Activated naive CD4-positive, alpha-beta T cell (primary cell): ENCODE measurements at places on chromosomes 7 and 10.

GRCh38 chr10:51266496-51266895, 192.2 kb downstream of the PRKG1 start:
- DNase-seq, result no peak

GRCh38 chr7:140534743-140535142, 55.4 kb upstream of the MKRN1 start:
- DNase-seq, result no peak

DNA sequence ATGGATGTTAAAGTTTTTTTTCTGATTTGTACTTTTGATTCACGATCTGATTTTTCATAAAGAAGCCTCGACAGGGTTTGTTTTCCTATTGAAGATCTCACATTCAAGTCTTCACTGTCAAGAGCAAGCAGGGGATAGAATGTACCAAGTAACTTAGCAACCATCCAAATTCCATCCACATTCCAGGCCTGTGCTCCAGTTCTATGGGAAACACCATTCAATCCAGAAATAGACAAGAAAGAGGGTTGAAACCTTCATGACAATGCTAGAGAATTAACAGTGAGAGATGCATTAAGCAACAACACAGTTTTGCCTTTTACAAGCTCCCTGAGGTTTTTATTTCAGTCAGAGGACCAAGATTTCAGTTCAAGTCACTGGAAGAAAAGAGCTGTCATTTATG, 300.2 kb downstream of the NEBL start:
- no peak for DNase-seq

DNA sequence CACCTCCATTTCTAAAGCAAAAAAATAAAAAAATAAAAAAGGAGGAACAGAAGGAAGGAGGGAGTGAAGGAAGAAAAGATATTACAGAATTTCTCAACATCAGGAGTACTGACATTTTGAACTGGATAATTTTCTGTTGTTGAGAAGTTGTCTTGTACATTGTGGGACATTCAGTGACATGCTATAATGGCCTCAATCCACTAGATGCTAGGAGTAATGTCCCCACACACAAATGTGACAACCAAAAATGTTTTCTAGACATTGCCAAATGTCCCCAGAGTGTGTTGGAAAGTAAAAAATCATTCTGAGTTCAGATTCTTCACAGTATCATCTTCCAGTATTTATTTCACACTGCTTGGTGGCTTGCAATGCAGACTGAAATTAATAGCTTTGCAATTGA, 6.5 kb downstream of the ZNF438 start:
- DNase-seq, result no peak

DNA sequence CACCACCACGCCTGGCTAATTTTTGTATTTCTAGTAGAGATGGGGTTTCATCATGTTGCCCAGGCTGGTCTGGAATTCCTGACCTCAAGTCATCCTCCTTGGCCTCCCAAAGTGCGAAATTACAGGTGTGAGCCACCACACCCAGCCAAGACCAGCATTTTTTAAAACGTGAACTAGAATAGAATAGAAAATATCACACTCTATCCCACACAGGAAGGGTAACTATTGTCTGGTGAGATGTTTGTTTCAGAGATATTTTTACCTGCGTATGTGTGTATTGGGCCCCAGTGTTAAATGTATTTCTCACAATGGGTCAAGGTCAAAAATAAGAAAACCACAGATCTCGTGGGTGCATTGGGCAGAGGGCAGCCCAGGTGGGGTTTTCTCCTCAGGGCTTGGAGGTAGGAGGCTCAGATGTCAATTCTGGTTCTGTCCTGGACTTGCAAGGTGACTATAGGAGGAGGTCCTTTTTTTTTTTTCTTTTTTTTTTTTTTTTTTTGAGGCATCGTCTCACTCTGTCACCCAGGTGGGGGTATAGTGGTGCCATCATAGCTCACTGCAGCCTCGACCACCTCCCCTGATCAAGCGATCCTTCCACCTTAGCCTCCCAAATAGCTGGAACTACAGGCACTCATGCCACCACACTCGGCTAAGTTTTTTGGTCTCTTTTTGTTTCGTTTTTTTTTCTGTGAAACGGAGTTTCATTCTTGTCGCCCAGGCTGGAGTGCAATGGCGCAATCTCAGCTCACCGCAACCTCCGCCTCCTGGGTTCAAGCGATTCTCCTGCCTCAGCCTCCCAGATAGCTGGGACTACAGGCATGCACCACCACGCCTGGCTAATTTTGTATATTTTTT, 19.0 kb downstream of the SH2B2 start:
- no peak for DNase-seq

DNA sequence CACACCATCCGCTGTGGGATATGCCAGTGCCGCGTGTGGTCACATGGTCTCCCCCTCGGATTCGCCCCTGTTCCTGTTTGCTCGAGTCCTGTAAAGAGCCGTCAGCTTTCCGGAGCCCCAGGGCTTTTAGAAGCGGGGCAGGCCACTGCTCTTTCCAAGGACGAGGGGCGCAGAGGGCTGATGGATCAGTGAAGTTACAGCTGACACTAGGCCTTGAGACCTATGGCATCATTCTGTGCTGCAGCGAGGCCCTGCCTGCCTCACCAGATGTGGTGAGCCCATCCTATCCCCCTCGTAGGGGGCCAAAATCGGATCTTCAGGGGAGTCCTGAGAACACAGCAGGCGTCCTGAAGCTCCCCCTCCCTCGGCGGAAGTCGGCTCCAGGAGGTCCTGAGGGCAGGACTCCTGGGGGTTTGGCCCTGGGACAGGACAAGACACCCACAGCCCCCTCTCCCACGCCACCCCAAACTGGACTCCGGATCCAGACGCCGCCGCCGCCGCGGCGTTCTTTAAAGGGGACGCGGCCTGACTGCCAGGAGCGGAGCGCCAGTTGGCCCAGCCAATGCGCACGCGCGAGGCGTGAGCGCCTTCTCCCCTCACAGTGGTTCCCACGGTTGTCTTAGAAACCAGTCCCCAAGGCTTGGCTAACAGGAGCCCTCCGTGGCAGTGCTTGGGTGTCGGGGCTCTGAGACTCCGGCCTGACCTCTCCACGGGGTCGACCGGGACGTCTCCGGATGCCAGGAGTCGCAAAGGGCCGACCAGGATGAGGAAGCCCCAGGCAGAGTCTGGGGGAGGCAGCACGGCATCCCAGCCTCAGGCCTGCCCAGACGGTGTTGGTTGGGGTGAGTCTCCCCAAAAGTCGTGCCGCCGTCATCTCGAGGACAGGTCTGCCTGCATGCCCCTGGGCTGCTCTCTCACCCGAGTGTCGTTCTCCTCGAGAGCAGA, 371.7 kb downstream of the ZNF716 start:
- DNase-seq, result no peak

DNA sequence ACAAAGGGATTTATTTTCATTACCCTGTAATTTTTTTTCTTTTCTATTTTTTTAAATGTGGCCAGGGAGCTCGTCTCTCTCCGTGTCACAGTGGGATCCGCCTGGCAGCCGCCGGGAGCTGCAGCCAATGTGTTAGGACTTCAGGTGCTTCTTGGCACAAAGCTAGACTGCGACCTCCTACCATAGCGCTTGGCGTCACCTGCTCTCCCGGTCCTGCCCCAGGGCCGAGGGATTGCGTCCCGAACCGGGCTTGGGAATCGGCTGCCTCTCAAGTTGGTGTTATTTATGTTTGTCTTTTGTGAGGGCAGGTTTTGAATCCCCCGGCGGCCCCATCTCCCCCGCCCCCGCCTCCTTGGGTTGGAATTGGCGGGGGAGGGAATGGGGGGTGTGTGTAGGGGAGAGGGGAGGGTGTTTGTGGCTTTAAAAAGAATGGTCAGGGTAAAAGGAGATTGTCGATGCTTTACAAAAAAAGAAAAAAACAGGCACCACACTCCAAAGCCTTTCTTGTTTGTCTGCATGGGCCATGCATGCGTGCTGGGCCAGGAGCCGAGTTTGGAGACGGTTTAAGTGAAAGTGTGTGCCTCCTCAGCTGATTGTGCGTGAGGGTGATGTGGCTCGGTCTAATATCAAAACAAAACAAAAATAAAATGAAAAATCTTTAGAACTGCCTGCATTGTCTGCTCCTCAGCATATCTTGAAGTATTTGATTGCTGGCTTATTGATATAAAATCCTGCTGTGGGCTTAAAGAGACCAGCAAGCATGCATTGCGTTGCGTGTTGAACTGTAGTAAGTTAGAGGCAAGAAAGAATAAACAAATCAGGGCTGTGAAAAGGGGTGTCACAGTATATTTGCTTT, 1.2 kb downstream of the PPP1R9A start:
- DNase-seq, result no peak

DNA sequence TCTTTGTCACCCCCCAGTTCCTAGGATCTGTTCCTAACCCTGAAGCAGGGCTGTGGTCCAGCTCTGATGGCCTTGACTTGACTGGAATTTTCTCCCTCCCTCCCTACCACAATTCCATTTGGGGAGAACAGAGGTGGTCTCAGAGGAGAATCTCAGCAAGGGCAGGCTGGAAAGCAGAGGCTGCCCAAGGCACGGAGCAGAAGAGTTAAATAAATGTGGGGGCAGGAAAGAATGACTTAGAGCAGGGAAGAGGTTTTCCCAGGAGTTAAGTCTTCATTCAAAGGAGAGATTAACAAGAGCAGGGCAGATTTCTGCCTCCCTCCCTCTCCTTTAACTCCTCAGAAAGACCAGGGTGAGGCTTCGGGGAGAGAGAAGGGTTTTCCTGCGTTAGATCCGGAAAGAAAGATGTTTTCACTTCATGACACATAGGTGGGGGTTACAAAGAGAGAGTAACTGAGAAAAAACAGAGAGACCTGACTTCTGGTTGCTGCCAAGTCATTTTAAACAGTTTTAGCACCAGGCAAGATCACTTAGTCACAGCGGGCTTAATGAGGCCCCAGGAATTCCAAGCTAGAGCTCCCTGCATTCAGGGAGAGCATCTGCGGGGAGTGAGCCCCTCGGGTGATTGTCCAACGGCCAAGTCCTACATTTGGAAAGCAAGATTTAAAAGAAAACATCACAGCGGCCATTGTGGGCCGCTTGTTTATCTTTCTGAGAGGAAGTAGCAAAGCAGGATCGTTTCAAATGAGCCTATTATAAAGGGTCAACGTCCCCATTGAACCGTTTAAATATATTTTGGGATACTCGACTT, 78.7 kb downstream of the ARHGAP22 start:
- DNase-seq, result no peak

- DNase-seq, result no peak
Measured at GRCh38 chr7:6168477-6168868, 104.0 kb downstream of the CYTH3 start.

DNA sequence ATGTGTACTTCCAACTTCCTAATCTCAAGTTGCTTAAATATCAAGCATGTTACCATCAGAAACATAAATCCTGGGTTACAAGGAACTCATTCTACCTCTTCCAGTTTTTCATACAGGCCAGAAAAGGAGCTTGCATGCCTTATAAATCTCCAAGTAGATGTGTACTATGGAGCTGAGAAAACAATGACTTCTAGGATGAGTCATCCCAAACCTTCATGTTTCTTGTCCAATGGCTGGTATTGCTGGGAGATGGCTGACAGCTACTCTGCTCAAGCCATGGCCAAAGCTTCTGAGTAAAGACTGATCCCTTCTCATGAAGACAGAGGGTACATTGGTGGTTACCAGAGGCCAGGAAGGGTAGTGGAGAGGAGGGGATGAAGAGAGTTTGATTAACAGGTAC, 8.6 kb downstream of the RAPGEF5 start:
- no peak for DNase-seq

GRCh38 chr10:33550811-33551210, 216.3 kb upstream of the NRP1 start:
- no peak for DNase-seq

- no peak for DNase-seq
Measured at GRCh38 chr7:129684777-129685176, 73.3 kb downstream of the NRF1 start.

DNA sequence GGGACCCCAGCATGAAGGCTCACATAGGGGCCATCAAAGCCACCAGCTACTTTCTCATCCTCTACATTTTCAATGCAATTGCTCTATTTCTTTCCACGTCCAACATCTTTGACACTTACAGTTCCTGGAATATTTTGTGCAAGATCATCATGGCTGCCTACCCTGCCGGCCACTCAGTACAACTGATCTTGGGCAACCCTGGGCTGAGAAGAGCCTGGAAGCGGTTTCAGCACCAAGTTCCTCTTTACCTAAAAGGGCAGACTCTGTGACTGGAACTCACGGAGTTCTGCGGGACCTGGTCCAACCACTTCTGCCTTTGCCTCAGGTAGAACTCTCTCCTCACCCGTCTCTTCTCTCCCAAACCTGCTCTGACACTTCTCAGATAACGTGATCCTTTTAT, 945 bp downstream of the TAS2R40 start:
- no peak for DNase-seq

DNA sequence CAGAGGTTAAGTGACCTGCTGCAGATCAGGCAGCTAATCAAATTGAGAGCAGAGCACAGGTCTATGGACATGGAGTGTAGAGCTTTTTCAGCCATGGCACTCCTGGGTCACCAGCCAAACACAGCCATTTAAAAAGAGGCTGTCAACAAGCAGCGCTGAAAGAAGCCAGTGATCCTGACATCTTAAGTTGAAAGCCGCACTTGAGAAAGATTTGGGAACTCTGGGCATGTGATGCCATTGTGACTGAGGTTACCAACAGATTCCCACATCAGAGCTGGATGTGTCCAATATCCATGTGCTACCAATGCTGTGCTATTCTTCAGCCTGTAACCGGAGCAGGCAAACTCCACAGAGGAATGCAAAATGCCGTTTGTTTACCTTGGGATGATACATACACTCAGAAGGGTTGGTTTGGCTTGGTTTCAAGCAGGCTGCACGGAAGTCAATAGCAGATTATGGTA, 56.2 kb upstream of the ABLIM1 start:
- no peak for DNase-seq

DNA sequence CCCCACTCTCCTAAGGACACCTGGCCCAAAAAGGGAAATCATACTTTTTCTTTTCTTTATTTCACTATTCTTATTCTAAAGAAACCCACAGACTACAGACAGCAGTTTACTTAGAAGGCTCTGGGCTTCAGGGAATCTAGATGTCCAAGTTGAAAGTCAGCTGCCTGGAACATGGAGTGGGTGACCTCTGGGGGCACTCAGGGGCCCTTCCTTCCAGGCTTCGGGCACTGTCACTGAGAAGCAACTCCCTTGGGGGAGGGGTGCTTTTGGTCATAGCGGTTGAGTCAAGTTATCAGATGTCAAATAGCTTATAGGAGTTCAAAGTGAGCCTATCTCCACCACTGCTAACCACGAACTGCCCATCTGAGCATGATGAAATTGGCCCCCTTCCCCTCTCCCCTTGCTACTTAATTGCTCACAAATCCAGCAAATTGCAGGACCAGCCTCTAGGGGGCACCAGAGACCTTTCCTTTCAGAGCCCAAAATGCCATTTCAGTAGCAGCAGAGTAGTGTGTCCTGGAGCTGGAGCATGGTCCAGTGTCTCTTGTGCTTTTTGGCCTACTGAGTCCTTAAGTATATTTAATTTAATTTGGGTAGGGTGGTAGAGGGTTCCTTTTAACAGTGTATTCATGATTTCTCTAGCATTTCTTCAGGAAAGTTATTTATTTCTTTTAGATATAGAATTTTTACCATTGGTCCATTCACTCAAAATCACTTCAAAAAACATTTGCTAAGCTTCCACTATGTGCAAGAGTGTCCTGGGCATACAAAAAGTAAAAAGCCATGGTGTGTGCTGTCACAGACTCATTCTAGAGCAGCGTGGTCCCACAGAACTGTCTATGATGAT, 463.8 kb downstream of the KCNMA1 start:
- DNase-seq, result peak; percentile 42

- DNase-seq, result no peak
Measured at GRCh38 chr10:89942217-89942616, 240.8 kb downstream of the KIF20B start.

- DNase-seq, result no peak
Measured at GRCh38 chr7:81268551-81268950, 349.7 kb upstream of the SEMA3C start.
